ENCODE measurements at places on chromosomes 3 and 15. TPM values are rescaled to one million over a fixed set of nuclear protein-coding genes. Genes with fewer than 3 reads are reported as not detected.

The GCSAM gene
- total RNA-seq = not detected

GRCh38 chr3:19645093-19645492 is 288.9 kb downstream of the EFHB start:
- no peak for DNase-seq

- DNase-seq = no peak
Observed at GRCh38 chr3:138031536-138031935, 21.6 kb downstream of the CLDN18 start.

- DNase-seq = no peak
Observed at GRCh38 chr3:123724306-123724705, 139.5 kb upstream of the HACD2 start.

GRCh38 chr15:39598958-39599845 is 18.3 kb downstream of the THBS1 start:
- DNase-seq = no peak

Data from sigmoid colon (tissue), 7 donors.